ENCODE measurements at places on chromosomes 6 and 20. TPM values are rescaled to one million over a fixed set of nuclear protein-coding genes. Genes with fewer than 3 reads are reported as not detected.

DNA sequence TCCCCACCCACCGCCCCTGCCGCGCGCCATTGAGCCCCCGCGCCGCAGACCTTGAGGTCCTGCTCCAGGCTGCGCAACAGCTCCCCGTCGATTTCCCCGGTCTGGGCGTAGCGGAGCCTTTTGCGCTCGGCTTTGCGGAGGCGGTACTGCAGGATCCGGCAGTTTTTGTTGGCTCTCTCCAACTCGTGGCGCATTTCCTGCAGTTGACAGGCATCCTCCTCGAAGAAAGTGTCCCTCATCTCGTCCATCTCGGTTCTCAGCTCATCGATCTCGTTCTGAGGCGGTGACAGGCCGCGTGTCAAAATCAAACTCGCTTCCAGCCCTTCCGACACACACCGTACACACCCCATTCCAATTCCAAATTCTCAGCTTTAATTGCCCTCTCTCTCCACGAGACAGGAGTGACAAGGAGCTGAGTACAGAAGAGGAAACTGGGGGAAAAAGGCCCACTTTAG lies 4.3 kb downstream of the MTCL3 start:
- H3K4me1 ChIP-seq, result peaks cover 31% of the 10 kb centered on the region
- peak overlapping the region; percentile 92 for H3K4me3 ChIP-seq

PTCHD4 gene
- total RNA-seq, result 1.6 TPM

- H3K36me3 ChIP-seq, result no peaks in the 10 kb centered on the region
- no peak for DNase-seq
- peaks cover 25% of the 10 kb centered on the region for H3K4me1 ChIP-seq
- no peaks in the 10 kb centered on the region for H3K27me3 ChIP-seq
- no peak overlapping the region for H3K4me3 ChIP-seq
- H3K27ac ChIP-seq, result no peak overlapping the region
These were observed 77.4 kb downstream of the TTLL2 start for GRCh38 chr6:167402195-167402686.

DNA sequence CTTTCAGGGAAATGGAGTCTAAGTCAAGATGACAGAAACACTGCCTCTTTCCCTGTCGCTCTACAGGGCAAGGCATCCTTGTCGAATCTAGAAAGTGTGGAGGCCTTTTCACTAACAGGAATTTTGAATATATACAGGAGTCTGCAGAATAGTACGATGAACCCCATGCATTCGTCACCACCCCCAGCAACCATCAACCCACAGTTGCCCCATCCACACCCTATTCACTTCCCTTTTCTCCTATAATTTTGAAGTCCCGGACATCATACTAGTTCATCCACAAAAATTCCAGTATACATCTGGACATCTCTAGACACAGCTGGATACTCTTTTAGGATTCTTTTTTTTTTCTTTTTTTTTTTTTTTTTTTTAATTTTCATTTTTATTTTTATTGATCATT lies 80.7 kb upstream of the RIN2 start:
- H3K4me3 ChIP-seq, result no peak overlapping the region
- peaks cover 20% of the 10 kb centered on the region for H3K36me3 ChIP-seq
- H3K27me3 ChIP-seq, result peaks cover 3% of the 10 kb centered on the region
- no peak overlapping the region for H3K27ac ChIP-seq

FOXF2 gene
- total RNA-seq, result not detected

GRCh38 chr6:119073307-119074051 lies 5.0 kb downstream of the FAM184A start:
- H3K4me1 ChIP-seq, result peaks cover 26% of the 10 kb centered on the region
- DNase-seq, result no peak
- no peak overlapping the region for H3K4me3 ChIP-seq
- no peak overlapping the region for H3K27ac ChIP-seq

- H3K36me3 ChIP-seq, result no peaks in the 10 kb centered on the region
- DNase-seq, result no peak
- no peak overlapping the region for H3K27ac ChIP-seq
These were observed 204.4 kb downstream of the SAMD5 start for GRCh38 chr6:147712841-147713240.

DNA sequence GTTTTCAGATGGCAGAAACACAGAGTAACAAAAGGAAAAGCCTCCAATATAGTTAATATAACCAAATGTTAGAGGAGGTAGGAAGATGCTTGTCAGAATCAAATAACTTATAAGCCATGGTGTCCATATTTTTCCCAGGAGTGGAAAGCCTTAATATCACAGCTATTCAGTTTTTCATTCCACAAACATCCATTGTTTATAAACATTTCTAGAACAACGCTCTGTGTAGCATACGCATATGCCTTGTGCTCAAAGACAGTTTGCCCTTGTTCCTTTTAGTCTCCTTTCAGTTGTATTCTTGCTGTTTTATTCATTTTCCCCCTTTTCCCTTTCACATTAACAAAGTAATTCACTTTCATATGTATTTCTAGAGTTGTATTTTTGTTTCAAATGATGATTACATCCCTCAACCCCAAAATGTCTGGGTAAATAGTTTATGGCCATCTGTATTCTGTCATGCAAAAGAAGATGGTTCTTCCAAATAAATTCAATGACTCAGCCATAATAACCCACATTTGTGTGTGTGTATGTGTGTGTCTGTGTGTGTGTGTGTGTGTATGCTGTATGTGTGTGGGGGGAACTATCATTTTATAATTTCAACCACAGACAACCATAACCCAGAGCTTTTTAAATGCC lies 455.7 kb upstream of the SOX4 start:
- peaks cover 58% of the 10 kb centered on the region for H3K4me1 ChIP-seq
- no peaks in the 10 kb centered on the region for H3K36me3 ChIP-seq
- DNase-seq, result no peak
- no peaks in the 10 kb centered on the region for H3K27me3 ChIP-seq
- H3K4me3 ChIP-seq, result no peak overlapping the region

GRCh38 chr6:70315079-70315751 lies 12.3 kb upstream of the COL9A1 start:
- no peak overlapping the region for H3K4me3 ChIP-seq
- H3K4me1 ChIP-seq, result no peaks in the 10 kb centered on the region
- no peak for DNase-seq
- no peak overlapping the region for H3K27ac ChIP-seq
- H3K36me3 ChIP-seq, result peaks cover 15% of the 10 kb centered on the region

DNA sequence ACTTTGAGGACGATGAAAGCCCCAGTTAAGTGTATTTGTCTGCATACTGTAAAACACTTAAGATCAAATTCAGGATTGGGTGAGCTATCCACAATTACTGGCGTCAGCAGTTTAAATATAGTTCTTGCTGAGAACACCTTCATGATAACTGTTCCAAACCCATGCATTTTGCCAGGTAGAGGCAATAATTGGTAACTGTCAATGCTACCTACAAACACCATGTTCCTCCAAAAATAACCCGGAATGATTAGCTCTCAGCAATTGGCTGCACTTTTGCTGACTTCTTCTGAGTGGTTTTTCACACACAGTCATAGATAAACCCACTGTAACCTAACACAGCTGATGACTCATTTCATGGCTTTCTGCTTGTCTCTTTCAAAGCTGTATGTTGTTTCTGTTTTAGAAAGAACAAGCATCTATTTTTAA lies 1358.6 kb upstream of the GJE1 start:
- H3K4me3 ChIP-seq, result no peak overlapping the region
- H3K36me3 ChIP-seq, result peaks cover 16% of the 10 kb centered on the region
- no peaks in the 10 kb centered on the region for H3K27me3 ChIP-seq
- no peak for DNase-seq

RHAG gene
- 0.60 TPM for total RNA-seq

LTA gene
- 0.87 TPM for total RNA-seq

DNA sequence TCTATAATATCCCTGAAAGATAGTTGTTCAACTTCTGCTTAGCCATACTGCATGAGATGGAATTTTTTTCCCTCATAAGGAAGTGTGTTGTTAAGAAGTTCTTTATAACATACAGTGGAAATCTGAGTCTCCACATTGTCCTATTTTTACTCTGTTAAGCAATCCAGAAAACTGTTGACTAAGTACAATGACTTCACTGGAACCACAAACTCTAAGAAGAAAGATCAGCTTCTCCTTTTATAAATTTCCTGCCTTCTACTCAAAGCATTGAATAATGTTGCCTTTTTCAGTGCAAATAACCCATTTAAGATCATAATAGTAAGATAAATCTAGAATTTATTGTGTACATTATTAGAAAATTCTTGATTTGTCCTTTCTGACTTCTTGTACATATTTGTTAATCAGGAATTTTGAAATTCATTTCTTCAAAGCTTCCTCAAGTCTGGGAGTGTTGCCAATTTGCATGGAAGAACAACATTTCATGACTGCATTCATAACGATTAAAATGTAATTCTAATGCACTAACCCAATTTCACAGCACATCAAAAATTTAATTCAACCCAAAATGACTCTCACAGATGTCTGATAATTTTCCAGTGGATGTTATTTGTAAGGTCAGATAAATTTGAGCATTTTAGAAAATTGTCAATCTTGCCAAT lies 45.6 kb upstream of the ANKEF1 start:
- H3K4me1 ChIP-seq, result no peaks in the 10 kb centered on the region
- H3K36me3 ChIP-seq, result no peaks in the 10 kb centered on the region
- no peaks in the 10 kb centered on the region for H3K27me3 ChIP-seq
- H3K4me3 ChIP-seq, result no peak overlapping the region
- H3K27ac ChIP-seq, result no peak overlapping the region
- no peak for DNase-seq

PDE10A gene
- total RNA-seq, result 3.1 TPM

DNA sequence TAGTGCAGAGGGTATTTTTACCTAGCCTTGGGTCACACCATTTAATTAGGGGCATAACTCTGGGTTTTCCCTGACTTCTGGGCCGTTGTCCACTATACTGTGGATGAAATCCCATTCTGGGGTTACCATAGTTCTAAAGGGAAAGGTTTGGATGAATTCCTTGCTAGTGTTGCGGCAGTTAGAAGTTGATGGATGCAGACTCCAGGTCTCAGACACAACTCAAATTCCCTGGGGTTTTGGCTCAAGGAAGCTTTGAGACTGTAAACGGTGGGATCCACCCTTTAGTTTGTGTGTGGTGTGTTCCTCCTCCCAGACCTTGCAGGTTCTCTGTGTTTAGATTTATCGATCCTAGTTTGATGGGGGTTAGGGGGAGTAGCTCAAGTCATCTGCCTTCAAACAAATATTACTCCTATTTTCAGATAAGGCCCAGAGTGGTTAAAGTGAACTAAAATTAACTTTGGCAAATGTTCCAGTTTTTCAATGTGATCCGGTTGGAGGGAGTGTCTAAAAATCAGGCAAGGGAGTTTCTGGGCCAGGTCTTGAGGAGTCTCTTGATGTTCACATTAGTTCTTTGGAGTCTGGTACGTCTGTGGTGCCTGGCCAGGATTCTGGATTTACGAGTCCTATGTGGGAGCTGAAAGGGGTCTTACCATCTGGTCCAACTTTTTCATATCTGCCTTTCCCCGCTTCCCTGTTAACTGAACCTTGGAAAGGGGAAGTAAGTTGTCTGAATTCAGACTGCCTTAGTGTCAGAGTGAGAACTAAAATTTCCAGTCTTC lies 1.5 kb downstream of the RALY start:
- peak overlapping the region; percentile 95 for H3K4me3 ChIP-seq
- H3K27me3 ChIP-seq, result no peaks in the 10 kb centered on the region
- H3K36me3 ChIP-seq, result no peaks in the 10 kb centered on the region
- H3K27ac ChIP-seq, result peak overlapping the region; percentile 39

DLK2 gene
- 0.18 TPM for total RNA-seq

RBPJL gene
- total RNA-seq, result 0.85 TPM

MAK gene
- 0.21 TPM for total RNA-seq

KCNK5 gene
- total RNA-seq, result 41.8 TPM

NT5E gene
- 0.81 TPM for total RNA-seq

GRCh38 chr6:13923527-13924145 lies 1.1 kb upstream of the RNF182 start:
- no peak for DNase-seq

DNA sequence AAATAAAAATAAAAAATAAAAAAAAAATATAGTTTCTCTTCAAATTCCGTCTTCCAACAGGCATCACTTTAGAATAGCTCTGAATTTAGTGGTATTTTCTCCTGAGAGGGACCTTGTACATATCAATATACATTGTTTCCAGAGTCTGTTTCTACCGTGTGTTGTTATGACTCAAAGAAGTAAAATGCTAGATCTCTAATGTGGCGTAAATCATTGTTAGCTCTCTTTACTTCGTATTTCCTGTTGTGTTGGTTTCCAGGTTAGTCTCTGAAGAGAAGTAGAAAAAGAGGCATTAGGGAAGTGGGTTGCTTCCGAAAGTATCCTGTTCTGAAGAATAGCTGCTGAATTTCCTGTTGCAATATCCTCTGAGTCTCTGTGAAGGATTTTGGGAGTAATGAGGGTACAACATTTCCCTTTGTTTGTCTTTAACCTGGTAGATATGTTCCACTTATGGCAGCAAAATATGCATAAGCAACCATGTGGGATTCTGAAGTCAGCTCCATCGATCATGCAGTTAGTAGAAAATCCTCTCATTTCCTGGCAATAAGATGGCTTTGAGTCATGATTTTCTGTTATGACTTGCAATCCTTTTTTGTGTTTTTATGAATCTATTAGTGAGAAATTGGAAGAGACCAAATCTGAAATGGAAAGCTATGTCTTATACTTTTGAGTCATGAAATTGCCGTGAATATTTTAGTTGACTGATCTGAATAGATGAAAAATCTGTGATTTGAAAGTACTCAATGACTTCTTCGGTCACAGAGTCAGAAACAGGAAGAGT lies 42.0 kb upstream of the MCHR2 start:
- no peak overlapping the region for H3K27ac ChIP-seq
- H3K36me3 ChIP-seq, result peaks cover 17% of the 10 kb centered on the region
- H3K4me1 ChIP-seq, result no peaks in the 10 kb centered on the region
- no peak for DNase-seq

- no peak overlapping the region for H3K4me3 ChIP-seq
- H3K27me3 ChIP-seq, result no peaks in the 10 kb centered on the region
- no peaks in the 10 kb centered on the region for H3K36me3 ChIP-seq
- DNase-seq, result no peak
These were observed 334.1 kb downstream of the COL12A1 start for GRCh38 chr6:74871757-74872156.

DNA sequence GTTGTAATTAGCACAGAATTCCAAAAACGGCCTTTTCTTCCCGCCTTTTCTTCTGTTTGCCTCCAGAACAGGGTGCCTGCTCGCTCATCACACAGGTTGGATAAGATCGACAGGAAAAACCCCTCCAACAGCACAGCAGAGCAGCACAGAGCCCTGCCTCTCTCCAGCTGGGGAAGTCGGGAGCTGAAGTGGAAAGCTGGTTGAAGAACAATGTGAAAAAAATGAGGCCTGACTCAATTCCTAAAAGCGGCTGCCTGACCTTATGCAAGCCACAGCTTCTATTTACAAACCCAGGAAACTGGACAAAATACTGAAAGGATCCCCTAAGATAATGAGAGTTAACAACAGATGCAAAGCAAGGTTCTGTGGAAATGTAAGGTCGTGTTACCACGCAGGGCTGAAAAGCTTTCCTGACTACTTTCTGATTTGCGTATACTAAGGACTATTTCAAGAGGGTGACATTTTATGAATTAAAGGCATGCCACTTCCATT lies 116.9 kb downstream of the TTLL2 start:
- peak overlapping the region; percentile 98 for H3K27ac ChIP-seq
- H3K27me3 ChIP-seq, result no peaks in the 10 kb centered on the region
- peak overlapping the region; percentile 38 for H3K4me3 ChIP-seq
- peaks cover 5% of the 10 kb centered on the region for H3K36me3 ChIP-seq

- peaks cover 6% of the 10 kb centered on the region for H3K4me1 ChIP-seq
- no peak overlapping the region for H3K4me3 ChIP-seq
- H3K36me3 ChIP-seq, result peaks cover 12% of the 10 kb centered on the region
These were observed 46.0 kb upstream of the FBXO30 start for GRCh38 chr6:145860562-145860961.

HLA-B gene
- 149 TPM for total RNA-seq

GRCh38 chr6:12478921-12479320 lies 188.8 kb downstream of the EDN1 start:
- H3K4me3 ChIP-seq, result no peak overlapping the region
- DNase-seq, result no peak
- H3K4me1 ChIP-seq, result peaks cover 28% of the 10 kb centered on the region
- no peak overlapping the region for H3K27ac ChIP-seq
- H3K27me3 ChIP-seq, result no peaks in the 10 kb centered on the region
